ENCODE measurements at places on chromosomes 13 and 19. TPM values are rescaled to one million over a fixed set of nuclear protein-coding genes. Genes with fewer than 3 reads are reported as not detected.

The KCTD15 gene
- 9.9 TPM for total RNA-seq

The ZNF546 gene
- 13.8 TPM for total RNA-seq

The CFD gene
- 176 TPM for total RNA-seq

The MEDAG gene
- total RNA-seq, result 0.72 TPM

The C19orf67 gene
- total RNA-seq, result not detected

GRCh38 chr19:20503476-20503875 is 62.1 kb downstream of the ZNF737 start:
- H3K27me3 ChIP-seq, result no peaks in the 10 kb centered on the region
- DNase-seq, result peak; percentile 57
- no peak overlapping the region for H3K27ac ChIP-seq
- no peak overlapping the region for H3K4me3 ChIP-seq
- H3K36me3 ChIP-seq, result no peaks in the 10 kb centered on the region

- no peak overlapping the region for H3K27ac ChIP-seq
- no peaks in the 10 kb centered on the region for H3K4me1 ChIP-seq
- no peaks in the 10 kb centered on the region for H3K36me3 ChIP-seq
- H3K4me3 ChIP-seq, result no peak overlapping the region
Measured at GRCh38 chr13:85405316-85405897, 393.8 kb downstream of the SLITRK6 start.

DNA sequence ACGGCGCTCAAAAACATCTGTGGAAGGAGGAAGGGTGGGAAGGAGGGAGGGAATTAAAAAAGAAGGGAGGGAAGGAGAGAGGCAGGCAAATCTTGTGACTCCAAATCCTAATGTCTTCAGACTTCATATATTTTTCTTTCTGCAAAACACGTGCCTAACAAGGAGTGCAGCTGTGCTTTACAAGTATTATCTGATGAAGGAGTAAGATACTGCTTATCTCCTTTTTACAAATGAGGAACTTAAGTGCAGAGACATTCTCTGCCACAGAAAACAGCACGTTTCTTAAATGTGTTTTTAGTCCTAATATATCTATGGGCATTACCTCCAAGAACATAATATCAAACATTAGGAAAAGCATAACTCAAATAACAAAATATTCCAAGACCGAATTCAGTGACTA is 6.5 kb downstream of the FLT3 start:
- no peaks in the 10 kb centered on the region for H3K4me1 ChIP-seq
- no peak for DNase-seq
- H3K27me3 ChIP-seq, result peaks cover 12% of the 10 kb centered on the region
- no peaks in the 10 kb centered on the region for H3K36me3 ChIP-seq
- no peak overlapping the region for H3K4me3 ChIP-seq

DNA sequence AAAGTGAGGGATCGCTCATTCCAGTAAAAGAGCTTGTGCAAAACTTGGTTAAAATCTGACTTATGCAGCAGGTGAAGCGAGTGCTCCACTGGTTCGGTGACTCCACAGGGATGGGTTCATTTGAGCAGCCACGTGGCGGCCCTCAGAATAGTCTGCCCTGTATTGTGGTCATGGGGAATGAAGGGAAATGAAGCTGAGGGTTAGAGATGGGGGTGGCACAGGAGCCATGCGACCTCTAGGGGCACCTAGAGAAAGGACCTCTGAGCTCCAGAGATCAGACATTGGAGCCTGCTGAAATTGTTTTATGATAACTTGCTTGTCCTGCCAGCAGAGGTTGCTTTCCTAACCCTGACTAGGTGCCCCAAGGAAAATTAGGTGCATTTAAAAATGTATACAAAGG is 26.6 kb downstream of the CBY2 start:
- H3K4me3 ChIP-seq, result no peak overlapping the region
- no peak for DNase-seq
- no peaks in the 10 kb centered on the region for H3K27me3 ChIP-seq
- H3K4me1 ChIP-seq, result no peaks in the 10 kb centered on the region
- no peaks in the 10 kb centered on the region for H3K36me3 ChIP-seq
- no peak overlapping the region for H3K27ac ChIP-seq

- no peaks in the 10 kb centered on the region for H3K36me3 ChIP-seq
- DNase-seq, result no peak
- no peak overlapping the region for H3K4me3 ChIP-seq
- H3K27ac ChIP-seq, result no peak overlapping the region
- H3K4me1 ChIP-seq, result no peaks in the 10 kb centered on the region
- no peaks in the 10 kb centered on the region for H3K27me3 ChIP-seq
Measured at GRCh38 chr13:46307554-46307953, 79.5 kb downstream of the RUBCNL start.

Measured in adrenal gland (tissue), 19 donors.